ENCODE measurements at places on chromosomes 3 and 15.

DNA sequence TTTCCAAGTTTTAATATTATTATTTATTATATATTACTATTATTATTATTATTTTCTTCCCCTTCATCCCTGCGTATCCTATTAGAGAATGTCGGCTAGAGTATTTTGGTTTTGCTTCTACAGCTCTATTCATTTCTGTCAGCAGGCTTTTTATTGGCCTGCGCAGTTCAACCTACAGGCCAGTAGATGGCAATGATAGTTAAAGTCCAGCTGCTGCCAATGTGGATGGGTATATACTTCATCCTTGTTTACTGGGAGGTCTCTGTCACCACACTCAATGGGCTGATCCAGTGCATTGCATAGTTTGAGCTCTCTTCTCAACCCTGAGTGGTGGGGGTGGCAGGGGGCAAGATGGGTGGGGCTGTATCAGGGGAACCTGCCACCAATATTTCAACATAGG lies 799.8 kb downstream of the NSUN3 start:
- DNase-seq: no peak

DNA sequence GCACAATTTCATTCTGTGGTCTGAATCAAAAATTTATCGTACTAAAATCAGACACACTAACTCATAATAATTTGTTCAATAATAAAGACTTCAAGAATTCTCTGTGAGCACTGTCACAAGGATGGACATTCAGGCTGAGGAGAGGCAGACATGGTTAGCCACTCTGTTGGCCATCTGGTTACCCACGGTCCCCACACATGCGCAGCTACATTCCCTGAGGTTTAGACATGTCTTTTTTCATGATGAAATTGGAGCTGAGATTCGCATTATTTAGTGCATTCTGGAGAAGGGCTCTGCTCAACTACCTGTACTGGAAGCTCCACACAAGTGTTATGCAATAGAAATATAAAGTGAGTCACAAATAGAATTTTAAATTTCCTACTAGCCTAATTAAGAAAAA lies 156.9 kb downstream of the SUCNR1 start:
- DNase-seq: no peak

DNA sequence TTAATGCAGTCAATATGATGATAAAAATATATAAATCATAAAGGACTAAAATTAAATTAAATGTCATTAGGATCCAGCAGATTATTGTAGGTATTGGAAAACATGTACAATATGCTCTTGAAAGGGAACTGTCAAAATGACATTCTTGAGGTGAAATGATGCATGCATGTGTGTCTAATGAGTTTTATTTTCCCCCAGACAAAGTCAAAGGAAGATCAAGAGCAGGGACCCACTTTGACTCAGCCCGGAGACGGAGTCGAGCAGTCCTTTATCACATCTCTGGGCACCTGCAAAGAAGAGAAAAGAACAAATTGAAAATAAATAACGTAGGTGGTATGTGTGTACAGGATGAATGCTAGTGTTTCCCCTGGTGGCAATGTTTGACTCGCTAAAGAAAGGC lies 194.1 kb downstream of the KCNH8 start:
- DNase-seq: no peak

DNA sequence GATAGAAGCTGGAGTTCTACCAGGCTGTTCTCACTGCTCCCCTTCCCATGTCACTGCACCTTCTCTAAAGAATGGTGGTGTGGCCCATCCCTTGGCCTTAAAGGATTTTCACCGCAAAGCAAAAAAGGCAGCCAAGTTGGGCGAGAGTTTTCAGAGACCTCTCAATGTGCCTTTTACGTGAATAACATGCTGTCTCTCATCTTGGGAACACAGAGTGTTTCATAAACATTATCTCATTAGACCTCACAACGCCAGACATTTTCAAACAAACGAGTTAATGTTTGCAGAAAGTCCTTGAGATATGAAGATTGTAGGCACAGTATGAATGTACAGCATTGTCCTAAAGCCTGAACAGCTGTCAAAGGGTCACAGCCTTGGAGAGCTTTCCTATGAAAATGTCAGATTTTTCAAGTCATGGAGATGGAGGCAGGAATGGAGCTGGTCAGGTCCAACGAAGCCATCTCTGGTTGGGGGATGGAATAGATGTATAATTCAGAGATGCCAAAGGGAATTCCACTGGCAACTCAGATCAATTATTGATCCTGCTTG lies 21.3 kb downstream of the TM4SF1 start:
- no peak for DNase-seq

GRCh38 chr3:11592445-11593298 lies 51.0 kb downstream of the VGLL4 start:
- DNase-seq: no peak

DNA sequence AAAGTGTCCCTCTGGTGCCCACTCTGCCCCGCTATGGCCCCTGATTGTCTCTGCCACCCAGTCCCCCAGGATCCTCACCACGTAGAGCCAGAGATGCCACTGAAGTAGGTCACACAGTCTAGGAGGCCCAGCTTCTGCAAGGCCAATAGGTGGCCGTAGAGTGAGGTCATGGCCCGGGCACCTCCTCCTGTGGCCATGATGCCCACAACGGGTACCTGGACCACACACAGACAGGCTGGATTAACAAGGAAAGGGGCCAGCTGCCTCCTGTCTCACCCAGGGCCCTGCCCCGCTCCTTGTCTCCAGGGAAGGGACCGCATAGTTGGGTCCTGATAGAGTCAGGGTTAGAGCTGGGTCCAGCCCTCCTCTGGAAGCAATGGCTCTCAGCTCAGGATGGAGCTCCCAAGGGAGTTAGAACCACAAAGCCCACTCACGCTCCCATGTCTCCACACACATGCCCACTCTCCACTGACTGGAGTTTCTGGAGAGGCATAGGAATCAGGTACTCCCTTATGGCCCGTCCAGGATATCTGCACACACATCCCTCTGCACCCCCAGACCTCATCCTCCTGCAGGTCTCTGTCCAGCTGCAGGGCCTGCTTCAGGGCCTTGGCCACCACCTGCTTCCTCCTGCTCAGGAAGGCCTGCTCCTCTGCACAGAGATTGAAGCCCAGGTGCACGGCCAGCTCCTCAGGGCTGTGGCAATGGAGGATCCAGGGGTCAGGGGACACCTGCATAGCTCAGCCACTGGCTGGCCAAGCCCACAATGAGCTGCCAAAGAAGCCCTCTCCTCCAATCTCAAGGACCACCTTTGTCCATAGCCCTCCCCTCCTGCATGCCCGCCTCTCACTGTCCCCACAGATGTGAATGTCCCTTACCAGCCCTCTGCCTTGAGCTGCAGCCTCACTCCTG lies 13.2 kb downstream of the PLA2G4D start:
- DNase-seq: no peak

GRCh38 chr3:155442072-155442471 lies 148.6 kb upstream of the STRIT1 start:
- no peak for DNase-seq

- no peak for DNase-seq
Measured at GRCh38 chr3:64176461-64176996, 48.7 kb downstream of the PRICKLE2 start.

DNA sequence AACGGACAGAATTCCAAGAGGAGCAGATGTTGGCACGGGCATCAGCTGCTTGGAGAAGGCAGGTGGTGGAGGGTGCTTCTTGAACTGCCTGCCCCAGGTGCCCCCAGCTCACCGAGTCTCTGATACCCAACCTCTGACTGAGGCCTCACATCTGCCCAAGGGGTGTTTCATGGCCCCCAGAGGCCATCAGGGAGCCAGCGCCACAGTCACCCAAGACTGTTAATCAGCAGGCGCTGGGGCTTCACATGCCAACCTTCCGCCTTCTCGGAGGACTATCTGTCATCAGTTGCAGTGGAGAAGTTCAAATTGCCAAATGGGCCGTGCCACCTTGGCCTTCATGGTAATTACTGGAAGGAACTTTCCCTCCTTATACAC lies 61.9 kb upstream of the SLC6A1 start:
- no peak for DNase-seq

DNA sequence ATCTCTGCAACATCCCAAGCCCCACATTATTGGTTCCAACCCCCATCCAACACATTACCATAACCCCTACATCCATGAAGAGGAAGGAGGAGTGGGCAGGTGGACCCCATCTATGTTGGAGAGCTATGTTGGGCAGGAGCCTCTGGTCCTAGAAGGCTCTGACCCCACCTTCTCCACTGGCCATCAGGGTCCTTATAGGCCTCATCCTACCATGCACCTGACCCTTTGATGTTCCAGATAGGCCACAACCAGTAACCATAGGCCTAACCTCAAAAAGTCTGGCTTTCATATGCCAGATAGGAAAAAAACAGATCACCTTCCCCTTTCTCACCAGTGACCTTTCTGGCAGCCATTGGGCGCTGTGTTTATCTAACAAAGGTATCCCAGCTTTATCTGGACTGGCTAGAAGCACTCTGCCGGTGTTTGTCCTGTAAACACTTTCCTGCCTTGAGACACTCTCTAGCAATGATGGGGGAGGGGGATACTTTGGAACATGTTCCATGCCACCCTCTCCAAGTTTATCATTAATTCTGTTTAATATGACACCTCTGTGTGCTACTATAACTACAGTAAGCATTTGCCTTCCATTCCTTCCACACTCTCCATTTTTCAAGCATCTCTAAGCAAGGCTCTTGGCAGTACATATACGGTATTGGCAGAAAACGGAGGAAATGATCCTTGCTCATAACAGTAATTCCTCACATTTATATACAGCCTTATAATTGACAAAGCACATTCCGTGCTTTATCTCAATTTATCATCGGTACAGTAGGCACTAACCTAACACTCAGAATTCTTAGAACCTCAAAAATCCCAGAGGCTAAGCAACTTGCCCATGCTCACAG lies 377.1 kb downstream of the VPS13C start:
- DNase-seq: no peak

DNA sequence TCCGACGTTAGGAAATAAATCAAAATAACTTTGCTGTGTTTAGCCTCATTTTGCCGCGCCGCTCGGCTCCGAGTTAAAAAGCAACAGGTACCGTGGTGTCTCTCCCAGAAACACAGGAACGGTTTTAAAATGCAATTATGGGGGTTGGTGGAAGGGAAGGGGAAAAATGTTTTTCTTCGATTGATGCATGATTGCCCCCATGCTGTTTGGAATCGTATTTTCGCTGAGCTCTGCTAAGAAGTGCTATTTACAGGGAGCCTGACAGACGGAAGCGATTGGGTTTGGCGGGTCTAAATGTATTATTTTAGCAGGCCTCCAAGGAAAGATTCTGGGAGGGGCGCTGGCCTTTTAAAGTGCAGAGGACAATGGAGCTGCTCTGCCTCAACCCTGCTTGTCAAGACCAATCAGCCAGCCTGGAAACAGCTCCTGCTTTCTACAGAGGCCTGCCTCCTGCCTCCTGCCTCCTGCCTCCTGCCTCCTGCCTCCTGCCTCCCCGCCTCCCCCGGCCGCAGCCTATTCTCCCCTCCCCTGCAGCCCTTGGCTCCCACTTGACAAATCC lies 156.7 kb upstream of the TLE3 start:
- DNase-seq: no peak

GRCh38 chr3:158712443-158712842 lies 19.8 kb downstream of the RARRES1 start:
- DNase-seq: no peak

DNA sequence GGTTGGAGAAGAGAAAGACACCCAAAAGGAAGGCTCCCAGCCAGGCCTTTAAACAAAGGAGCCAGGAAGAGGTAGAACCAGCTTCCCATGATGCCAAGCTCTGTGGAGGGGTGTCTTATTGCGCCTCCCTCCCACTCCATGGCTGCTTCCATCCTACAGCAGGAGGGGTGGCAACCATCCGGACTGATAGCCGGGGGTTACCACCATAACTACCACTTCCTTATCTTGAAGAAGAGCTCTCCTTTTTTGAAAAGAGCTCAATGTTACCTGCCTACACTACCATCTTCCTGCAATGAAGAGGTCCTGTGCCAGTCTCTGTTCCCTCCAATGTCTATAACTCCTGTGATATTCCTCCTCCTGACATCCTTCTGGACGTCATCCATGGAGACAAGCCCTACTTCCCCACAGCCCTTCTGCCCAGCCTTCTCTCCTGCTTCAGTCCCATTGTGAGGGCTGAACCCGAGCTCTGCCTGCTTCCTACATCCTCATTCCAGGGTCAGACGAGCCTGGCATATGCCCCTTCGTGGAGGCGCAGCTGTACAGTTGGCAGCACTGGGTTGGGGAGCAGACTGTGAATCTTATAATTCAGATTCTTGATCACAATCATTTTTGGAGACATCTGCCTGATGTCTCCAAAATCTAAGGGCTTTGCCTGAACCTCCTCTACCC lies 8.5 kb downstream of the CCDC9B start:
- DNase-seq: no peak

DNA sequence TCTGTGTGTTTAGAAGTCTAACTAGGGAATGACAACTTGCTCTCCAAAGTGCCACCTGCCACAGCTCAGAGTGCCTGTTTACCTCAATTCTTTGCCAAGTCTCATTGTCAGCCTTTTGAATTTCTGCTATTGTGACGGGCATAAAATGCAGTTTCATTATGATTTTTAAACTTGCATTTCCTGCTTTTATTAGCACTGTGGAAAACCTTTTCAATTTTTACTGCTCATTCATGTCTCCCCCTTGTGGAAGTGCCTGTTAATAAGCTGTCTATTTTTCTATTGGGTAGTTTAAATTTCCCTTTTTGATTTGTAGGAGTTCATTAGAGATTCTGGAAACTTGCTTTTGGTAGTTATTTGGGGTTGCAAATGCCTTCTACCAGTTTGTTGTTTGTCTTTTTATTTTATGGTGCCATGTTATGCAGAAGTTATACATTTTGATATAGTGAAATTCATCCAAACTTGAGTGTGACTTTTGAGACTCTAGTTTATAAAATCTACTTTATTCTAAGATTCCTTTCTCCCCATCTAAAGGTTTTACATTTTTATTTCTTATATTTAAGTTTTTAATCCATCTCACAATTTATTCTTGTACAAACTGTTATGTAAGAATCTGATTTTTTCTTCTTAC lies 53.9 kb upstream of the FRMD4B start:
- peak; percentile 54 for DNase-seq

DNA sequence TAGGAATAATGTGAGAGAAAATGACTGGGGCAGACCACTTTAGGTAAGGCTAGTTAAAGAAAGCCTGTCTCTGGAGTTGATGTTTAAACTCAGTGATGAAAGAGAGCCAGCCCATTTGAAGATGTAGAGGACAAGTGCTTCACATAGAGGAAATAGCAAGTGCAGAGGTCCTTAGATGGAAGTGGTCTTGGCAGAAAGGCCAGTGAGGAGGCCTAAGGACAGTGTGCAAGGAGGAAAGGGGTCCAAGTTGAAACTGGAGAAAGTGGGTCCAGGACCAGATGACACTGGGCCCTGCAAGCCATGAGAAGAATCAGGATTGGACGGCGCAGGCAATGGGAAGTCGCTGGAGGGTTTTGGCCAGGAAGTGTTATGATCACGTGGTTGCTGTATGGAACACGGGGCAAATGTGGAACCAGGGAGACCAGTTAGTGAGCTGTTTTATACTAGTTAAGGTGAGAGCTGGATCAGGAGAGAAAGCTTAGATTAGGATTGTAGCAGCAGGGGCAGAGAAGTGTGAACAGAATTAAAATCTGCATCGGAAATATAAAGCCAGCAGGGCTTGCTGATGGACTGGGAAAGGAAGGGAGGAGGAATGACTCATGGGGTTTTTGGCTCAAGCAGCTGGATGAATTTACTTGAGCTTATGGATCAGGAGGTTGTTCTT lies 48.0 kb upstream of the SCAANT1 start:
- peak; percentile 60 for DNase-seq
